ENCODE measurements at places on chromosomes 6 and 20.
A peak's percentile ranks its signal among the peaks of the same experiment; 100 is the strongest.

DNA sequence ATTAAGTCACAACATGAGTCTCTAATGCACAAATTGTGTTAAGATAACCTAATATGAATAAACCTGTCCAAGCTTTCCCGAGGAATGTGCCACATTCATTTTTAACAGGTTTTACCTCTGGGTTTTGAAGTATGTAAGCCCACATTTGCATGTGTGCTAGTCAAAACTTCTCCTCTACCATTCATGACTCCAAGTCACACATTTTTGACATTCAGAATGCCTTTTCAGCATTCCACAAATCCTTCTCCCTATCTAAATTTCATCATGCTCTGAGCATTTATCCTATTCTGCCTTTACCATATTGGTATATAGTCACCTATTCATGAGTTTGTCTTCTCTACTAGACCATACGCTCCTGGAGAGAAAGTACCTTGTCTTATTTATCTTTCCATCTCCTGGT, 56.5 kb downstream of the ADGRF5 start:
- DNase-seq = no peak

- no peak for DNase-seq
Observed at GRCh38 chr6:130912434-130912833, 85.2 kb downstream of the SMLR1 start.

DNA sequence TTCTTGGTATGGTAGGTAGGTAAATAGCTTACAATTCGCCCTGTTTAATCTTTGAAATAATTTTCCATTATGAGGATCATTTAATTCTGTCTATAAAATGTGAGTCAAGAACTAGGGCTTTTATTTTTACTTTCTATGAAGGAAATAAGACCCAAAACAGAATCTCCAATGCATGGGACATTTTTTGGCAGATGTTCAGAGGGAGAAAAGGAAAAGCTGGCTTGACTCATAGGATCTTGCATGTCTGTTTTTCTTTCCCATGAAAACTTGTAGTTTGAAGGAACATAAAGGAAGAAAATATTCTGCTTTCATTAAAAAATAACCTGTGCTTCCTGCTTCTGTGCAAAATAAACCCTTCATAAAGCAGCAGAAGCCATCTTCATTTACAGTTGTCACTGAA, 143.1 kb upstream of the INSM1 start:
- no peak for DNase-seq

GRCh38 chr6:422433-423054, 31.0 kb downstream of the IRF4 start:
- peak; percentile 88 for DNase-seq

GRCh38 chr6:122315842-122316241, 83.6 kb upstream of the HSF2 start:
- no peak for DNase-seq

DNA sequence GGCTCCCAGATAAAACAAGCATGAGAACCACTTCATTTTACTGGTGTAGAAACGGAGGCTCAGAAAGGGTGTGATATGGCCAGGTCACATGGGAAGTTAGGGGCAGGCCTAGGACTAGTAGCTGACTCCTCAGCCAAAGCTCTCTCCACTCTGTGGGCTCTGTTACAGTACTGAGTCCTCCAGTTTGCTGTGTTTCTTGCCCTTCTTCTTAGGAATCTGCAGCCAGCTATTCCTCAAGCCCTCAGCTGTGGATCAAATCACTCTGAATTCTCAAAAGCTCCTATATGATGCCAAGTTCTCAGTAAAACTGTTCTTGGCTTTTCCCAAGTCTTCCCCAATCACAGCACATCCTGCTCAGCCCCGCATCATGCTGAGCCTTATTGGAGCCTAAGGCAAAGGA, 42.5 kb upstream of the ADGRF1 start:
- no peak for DNase-seq

DNA sequence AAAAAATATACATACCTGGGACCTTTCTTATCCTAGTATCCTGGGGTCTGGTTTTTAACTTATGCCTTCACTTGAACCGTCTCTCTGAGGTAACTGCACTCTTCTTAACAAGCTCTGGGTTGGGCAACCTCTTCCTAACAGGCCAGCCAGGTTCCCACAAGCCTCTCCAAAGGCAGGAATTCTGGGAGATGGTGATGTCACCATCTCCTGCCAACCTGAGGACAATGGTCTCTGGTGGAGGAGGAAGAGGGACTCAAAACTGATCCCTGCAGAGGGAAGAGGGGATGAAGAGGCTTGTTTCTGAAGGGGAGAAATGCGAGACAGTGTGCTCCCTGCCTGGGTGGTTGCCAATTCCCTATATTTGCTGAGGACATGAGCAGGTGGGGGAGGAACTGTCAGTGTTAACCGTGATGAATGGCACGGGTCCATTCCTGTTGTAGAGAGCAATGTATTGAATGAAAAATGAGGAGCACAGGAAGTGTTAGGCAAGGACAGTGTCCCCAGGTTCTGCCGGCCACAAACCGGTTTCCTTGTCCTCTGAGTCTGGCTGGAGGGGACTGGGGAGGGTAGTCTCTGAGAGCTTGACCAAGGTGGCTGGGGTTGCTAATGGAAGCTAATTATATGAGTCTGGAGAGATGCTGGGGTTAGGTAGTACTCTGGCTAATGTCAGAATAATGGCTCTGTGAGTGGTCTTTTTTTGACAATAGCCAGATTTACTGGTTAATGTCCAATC, 95.5 kb downstream of the KCNB1 start:
- no peak for DNase-seq

DNA sequence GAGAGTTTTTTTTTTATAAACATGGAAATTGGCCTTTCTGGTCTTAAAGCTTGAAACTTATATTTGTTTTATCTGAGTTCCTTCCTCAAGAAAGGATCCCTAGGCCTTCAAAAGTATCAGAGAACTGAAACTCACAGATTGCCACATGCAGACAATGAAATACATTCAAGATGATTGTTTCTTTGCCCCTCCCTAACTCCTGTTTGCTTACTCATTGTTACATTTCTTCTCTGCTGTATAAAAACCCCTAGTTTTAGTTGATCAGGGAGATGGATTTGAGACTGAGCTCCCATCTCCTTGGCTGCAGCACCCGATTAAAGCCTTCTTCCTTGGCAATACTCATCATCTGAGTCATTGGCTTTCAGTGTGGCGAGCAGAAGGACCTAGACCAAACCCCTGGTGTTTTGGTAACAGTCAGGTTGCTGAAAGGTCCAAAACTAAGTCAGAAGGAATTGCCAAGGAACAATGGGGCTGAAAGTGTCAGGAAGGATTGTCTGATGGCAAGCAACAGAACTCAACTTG, 132.3 kb upstream of the SULF2 start:
- no peak for DNase-seq

GRCh38 chr6:164274493-164274892, 860.0 kb downstream of the QKI start:
- no peak for DNase-seq

DNA sequence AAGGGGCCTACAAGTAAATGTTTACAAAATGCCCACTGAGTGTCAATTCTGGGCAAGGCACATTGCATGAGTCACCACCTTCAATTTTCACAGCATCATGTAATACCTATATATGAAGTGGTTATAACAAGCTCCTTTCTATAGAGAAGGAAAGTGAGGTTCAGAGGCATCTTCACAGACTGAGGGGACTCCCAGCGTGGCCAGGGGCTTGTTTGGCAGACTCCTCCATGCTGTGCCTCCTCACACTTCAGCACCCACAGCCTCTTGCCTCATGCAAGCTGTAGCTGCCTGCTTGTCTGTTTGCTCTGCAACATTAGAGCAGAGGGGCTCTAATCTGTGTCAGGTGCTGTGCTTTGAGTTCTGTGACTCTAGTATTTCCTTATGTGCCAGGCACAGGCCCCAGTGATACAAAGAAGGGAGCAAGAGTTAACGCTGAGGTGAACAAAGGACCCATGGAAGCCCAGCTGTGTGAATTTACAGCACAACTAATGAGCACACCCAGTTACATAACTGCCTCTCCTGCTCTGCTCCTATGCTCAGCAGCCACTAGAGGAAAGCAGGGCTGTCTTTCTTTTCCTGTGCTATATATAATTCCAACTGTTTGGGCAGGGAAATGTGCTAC, 72.3 kb downstream of the ZHX3 start:
- DNase-seq = peak; percentile 38

DNA sequence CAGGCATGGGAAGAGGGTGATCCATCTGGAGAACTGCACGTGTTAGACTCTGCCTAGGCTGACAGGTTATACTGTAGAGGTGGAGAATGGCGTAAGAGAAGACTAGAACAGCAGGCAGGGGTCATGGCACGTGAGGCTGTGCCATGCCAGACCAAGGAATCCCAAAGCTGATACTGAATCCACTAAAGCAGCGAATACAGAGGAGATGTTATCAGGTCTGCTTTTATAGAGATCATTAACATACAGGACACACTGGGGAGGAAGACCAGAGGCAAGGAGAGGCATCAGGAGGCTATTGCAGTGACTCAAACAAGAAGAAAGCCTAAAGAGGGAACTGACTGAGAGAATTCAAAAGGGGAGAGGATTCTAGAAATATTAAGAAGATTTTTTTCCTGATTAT, 12.9 kb downstream of the PHACTR1 start:
- DNase-seq = no peak

DNA sequence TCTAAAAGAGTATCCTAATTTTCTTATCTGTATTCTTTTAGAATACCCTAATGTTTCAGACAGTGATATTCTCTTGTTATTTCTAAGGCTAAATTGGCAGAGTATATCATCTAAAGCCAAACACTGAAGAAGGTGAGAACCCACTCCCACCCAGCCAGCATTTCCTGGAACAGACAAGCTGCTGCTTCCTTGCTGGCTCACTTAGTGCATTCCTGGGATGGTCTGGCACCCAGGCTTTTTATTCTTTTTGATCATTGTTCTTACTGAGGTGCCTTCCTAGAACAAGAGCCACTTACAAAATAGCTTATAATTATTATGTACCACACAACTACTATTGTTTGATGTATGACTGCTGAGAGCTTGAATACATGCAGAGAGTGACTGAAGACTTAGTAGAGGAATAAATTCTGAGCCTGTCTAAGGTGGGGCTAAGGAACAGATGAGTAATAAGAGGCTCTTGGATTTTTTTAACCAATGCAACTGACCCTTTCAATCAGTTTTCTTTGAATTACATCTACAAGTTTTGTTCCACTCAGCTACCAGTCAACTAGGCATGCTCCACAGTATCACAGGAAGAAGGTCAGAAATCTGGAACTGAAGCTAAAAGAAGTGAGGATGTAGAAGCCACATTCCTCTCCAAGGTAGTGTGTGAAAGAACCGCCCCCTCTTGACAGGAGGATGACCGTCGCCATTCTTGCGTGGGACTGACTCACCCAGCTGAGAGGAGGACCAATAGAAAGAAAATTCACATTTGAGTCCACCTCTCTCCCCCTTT, 30.1 kb downstream of the PRPH2 start:
- peak; percentile 92 for DNase-seq

DNA sequence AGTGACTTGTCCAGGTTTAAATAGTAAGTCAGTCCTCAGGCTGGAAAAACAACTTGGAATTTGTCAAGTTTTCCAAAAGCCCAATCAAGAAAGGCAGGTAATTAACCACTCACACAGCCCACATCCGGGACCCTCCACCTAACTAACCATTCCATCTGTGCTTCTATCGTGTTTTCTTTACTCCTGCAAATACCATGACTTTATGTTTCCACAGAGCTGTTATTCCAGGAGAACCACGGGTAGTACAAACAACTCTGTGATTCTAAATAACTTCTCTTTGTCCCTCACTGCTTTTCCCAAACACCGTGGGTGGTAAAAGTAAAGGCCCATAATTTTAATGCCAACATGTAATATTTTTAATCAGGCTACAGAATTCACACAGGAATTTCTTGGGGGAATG, 49.6 kb upstream of the NT5E start:
- DNase-seq = no peak

- no peak for DNase-seq
Observed at GRCh38 chr6:113713665-113714064, 143.5 kb upstream of the MARCKS start.

DNA sequence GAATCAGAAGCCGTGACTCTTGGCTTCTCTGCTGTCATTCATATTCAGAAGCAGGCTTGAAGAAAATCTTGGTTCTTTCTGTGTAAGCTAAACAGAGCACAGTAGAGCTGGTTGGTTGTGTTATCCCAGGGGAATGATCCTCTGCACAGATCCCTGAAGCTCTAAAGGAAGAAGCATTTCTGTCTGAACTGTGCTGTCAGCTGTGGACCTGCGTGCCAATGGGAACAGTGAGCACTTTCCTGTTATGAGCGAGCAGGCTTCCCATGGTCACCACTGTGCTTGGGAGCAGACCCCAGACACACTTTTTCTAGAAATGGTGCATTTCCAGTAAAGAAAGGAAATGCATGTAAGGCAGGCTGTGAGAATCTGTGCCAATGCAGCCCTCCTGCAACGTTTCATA, 490.2 kb downstream of the EPM2A start:
- DNase-seq = no peak

DNA sequence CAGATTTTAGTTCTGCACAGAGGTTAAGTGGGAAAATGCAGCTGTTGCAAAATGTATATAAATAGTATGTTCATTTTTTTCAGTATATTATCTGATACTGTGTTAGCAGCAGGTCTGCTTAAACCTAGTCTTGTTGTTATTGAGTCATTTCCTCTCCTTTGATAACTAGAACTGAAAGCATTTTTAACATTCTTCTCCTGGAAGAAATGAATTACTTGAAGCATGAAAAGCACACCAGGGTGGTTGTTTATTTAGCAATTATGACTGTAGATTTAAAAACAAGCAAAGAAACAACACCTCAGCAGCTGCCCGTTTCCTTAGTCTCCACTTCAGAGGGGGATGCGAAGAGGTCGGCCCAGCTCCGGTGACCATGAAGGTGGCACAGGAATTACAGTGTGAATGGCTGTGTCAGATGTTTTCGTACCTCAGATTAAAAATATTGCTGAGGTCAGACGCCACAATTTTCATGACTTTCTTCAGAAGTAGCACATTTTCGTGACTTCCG, 53.5 kb downstream of the GOPC start:
- peak; percentile 86 for DNase-seq

- peak; percentile 100 for DNase-seq
Observed at GRCh38 chr6:14665827-14666724, 548.5 kb downstream of the CD83 start.

- no peak for DNase-seq
Observed at GRCh38 chr20:15759594-15759993, 813.7 kb downstream of the KIF16B start.

- no peak for DNase-seq
Observed at GRCh38 chr6:41732591-41733359, 2.6 kb downstream of the TFEB start.

Measured in ELR (cell line).